ENCODE measurements at places on chromosomes 6 and 20. TPM values are rescaled to one million over a fixed set of nuclear protein-coding genes. Genes with fewer than 3 reads are reported as not detected.

The FABP7 gene
- total RNA-seq: 630 TPM

The HLA-DRB5 gene
- not detected for total RNA-seq

The FAM209B gene
- not detected for total RNA-seq

The SMIM26 gene
- total RNA-seq: 49.9 TPM

All from temporal lobe (tissue), 4 donors.